Stimulated activated naive CD8-positive, alpha-beta T cell treated with anti-CD3 and anti-CD28 coated beads, Interleukin-15, Interleukin-2, amounts not matched to agents 100 U/mL and 50 U/mL, for 24 hours (primary cell): ENCODE measurements at places on chromosomes 1 and 21.
A peak's percentile ranks its signal among the peaks of the same experiment; 100 is the strongest.

DNA sequence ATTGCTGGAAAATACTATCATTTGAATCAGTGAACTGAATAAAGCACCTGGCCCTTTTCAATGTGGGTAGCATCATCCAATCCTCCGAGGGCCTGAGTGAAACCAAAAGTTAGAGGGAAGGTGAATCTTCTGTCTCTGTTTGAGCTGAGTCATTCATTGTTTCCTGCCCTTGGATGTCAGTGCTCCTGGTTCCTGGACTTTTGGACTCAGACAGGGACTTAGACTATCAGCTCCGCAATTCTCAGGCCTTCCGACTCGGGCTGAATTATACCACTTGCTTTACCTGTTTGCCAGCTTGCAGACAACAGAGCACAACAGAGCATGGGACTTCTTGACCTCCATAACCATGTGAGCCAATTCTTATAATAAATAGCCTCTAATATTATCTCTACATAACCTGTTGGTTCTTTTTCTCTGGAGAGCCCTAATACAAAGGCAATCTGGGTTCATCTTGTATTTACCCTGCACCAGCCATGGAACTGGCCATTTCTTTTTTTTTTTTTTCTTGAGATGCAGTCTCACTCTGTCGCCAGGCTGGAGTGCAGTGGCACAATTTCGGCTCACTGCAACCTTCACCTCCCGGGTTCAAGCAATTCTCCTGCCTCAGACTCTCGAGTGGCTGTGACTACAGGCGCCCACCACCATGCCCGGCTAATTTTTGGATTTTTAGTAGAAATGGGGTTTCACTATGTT lies 19.2 kb upstream of the VASH2 start:
- no peak for DNase-seq

DNA sequence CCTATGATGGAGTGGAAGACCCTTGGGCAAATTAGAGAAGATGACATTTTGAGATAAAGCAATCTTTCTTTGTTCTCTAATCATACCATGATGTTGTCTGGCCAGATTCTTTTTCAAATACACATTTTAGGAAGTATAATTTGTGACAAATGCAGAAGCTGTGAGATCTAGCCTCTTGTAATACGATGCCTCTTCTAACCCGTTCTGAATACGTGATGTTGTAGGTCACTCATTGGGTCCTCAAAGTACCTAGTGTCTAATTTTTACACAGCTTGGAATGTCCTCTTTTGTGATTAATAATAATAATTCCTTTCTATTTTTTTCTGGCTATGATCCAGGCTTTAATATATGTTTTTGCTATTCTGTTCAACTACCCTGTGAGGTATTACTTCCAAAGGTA lies 502.7 kb downstream of the NUF2 start:
- DNase-seq = no peak

GRCh38 chr1:40665335-40666171 lies at the start of gene RIMS3:
RIMS3 (minus strand) TSS chr1:40665682; CDS start chr1:40641925, 23,757 bp downstream.
- peak; percentile 88 for DNase-seq

DNA sequence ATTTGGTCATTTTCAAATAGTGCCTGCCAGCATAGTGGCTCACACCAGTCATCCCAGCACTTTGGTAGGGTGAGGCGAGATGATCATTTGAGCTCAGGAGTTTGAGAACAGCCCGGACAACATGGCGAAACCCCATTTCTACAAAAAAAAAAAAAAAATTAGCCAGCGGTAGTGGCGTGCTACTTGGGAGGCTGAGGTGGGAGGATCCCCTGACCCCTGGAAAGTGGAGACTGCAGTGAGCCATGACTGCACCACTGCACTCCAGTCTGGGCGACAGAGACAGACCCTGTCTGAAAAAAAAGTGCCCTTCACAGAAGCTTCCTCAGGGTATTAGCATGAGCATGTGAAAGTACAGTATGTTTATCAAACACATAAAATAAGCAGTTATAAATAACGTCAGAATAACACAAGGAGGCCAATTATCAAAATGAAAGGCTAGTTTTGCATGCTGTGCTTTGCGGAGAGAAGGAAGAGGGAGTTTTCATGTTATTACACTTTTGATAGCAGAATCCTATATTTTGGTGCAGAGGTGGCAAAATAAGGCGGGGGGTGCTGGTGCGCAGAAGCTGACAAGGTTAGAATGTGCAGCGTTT lies 781 bp upstream of the METTL13 start:
- DNase-seq = no peak

DNA sequence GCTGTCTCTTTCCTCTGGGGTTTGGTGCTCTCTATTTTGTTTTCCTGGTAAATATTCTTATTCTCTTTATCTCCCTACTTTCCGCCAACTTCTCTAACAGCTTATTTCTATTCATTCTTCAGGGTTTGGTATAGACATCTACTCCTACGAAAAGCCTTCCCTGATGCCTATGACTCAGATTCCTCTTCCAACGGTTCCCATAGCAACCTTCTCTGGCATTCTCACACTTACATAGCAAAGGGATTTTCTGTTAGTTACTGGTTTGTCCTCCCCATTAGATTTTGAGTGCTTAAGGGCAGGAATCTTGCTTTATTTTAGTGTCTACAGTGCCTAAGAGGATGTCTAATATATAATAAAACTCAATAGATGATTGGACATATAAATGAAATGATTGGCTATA lies 407.6 kb upstream of the DEPDC1 start:
- DNase-seq = no peak

DNA sequence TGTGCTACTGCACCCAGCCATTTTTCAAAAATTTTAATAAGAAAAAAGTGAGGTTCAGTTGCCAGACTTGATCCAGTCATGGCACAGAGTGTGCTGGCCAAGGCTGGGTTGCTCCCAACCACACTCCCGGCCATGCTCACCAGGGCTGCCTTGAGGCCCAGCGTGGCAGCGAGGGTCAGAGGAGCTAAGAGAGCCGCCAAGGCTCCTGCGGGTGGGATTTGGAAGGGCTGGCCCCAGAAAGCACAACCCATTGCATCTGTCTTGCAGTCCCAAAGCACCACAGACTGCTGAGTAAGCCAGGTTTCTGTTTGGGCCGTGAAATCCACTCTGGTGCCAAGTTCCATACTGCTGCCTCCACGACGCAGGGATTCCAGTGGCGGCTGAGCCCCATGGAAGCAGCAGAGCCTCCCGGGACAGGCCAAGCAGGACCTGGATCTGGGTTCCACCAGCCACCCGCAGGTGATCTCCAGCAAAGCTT lies 22.6 kb downstream of the ZBTB17 start:
- no peak for DNase-seq

DNA sequence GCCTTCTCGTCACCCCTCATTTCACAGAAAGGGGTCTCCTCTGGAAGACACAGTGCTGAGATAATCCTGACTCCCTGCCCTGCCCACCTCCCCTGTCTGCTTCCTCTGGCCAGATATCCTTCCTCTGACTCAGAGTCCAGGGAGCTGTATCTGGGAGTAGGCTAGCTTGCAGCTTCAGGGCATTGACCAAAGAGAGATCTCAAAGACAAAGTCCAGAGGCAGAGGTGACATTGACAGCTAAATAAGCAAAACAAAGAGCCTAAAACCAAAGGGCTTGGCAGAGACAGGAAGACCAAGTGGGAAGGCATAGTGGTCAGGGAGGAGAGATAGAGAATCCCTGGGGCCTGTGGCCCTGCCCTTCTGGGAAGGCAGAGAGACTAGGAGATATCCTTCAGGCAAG lies 64.9 kb downstream of the TNR start:
- DNase-seq = no peak

DNA sequence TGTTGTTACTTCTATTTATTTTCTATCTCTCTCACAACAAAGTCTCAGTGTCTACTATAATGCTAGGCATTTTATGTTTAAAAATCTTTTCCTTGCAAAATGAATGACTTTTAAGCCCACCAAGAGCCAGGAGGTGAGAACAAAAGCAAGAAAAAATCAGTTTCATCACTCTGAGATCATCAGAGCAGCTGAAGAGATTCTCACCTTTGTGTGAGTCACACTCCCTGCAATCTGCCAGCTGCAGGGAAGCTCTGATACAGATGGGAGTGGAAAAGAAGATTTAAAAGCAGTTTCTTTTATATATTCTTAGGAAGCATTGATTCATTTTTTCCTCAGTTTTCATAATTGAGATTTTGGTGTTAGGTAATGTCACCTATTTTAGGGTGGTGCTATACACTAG lies 107.6 kb downstream of the LHX9 start:
- no peak for DNase-seq
